Spleen (tissue), 13 donors: ENCODE measurements at places on chromosomes 16 and 17.

- no peak for DNase-seq
Observed at GRCh38 chr17:27403480-27404005, 52.7 kb upstream of the KSR1 start.

GRCh38 chr16:72764015-72764654, 283.8 kb downstream of the ZFHX3 start:
- DNase-seq: no peak

GRCh38 chr17:62172492-62173291, 107.6 kb upstream of the MED13 start:
- no peak for DNase-seq

- DNase-seq: no peak
Observed at GRCh38 chr17:74998783-74999182, 11.4 kb downstream of the CDR2L start.

DNA sequence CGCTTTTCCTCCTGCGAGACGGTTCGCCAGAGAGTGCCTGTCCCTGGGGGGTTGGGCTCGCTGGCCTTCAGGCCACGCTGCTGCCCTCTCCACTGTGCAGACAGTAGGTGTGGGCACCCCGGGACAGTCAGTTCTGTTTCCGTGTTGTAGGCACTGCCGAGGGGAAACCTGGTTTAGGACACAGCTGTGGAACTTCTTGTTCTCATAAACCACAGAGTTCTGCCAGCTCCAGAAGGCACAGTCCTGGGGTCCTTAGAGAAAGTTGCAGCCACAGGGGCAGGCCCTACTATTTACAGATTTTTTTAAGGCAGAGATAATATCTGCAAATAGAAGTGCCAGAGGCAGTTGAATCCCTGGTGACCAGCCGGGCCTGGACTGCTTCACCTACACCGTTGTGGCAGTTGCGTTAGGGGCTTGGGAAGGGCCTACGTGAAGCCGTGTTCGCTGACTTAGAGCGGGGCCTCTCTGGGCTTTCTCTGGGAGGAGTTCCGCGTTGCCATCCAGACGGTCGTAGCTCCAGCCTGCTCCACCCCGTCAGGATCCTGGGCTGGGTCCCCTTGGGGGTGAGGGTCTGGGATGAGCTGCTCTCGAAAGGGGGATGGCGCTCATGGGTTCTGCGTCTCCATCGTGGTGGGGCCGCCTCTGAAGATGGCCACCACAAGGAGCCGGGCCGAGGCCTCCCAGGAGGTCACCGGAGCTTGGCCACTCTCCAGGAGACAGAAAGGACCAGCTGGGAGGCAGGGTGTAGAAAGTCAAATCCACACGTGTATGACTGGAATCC, 126.3 kb downstream of the BANP start:
- DNase-seq: peak; percentile 67

DNA sequence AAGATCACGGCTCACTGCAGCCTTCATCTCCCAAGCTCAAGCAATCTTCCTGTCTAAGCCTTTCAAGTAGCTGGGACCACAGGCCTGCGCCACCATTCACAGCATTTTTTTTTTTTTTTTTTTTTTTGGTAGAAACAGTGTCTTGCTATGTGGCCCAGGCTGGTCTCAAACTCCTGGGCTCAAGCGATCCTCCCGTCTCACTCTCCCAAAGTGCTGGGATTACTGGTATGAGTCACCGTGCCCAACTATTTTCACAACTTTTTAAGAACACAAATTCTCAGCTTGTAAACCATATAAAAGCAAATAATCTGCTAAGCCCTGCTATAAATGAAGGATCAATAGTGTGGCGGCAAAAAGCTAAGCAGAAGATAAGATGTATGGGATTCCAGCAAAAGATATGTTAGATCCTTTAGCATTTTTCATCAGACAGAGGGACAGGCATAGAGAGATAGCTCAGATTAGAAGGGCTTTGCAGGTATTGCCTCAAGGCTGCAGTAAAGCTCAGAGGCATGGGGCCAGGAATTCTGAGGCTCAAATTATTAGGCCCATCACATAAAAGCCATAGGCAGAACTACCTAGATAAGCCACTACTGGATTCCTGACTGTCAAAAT, 55.1 kb downstream of the EMP2 start:
- no peak for DNase-seq
